Fibroblast of skin of back (primary cell): ENCODE measurements at places on chromosomes 12 and 14.

DNA sequence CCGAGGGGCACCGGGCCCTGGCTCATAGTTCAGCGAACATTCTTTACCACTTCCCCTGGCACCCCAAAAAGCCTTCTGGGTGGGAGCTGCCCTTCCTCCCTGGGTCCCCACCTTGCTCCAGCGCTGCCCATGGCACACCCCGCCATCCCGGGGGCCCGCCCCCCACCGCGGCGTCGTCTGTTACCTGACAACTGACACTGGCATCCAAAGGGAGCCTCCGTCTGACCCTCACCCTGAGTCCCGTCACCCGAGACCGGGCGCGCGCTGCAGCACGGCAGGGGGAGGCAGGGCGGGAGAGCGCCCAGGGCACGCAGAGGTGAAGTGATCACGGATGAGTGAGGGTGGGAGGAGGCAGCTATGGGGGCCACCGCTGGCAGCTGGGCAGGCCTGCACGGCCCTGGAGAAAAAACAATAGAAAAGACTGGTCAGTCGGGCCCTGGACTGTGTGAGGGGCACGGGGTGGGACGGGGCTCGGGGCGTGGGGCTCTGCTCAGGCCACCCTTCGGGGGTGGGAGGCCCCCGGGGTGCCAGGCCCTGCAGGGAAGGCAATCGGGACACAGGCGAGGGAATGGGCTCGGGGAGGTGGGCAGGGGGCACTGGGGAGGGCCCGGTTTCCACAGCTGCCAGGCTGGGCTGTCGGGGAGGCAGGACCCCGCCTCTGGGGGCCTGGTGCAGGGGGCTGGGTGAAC is 40.7 kb downstream of the BCL11B start:
- DNase-seq = no peak

DNA sequence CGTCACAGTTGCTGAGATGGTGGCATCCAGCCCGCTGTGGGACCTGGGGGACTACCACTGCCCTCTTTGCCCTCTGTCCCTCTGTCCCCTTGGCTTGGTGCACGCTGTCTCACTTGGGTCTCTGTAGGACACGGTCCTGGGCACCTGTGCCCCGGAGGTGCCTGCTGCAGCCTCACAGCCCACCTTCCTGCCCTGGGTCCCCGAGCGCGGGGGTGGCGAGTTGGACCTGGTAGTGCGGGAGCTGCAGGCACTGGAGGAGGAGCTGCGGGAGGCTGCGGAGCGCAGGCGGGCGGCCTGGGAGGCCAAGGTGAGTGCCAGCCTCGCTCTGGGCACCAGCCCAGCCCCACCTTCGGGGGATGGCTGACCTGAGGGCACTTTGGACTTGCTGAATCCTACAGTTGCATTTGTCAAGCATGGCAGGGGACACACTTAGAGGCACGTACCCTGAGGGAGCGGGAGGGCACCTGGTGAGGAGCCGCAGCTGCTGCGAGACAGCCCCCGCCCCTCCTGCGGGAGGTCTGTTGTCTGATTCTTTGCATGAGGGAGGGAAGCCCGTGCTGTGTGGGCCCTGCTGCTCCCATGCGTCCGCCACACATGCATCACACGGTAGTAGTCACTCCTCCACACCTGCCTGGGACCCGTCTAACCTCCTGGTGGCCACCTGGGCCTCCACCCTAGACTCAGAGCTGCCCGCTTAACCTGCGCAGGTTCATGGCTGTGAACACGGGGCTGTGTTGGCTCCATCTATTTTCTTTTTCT is 6.8 kb downstream of the TEDC1 start:
- no peak for DNase-seq

DNA sequence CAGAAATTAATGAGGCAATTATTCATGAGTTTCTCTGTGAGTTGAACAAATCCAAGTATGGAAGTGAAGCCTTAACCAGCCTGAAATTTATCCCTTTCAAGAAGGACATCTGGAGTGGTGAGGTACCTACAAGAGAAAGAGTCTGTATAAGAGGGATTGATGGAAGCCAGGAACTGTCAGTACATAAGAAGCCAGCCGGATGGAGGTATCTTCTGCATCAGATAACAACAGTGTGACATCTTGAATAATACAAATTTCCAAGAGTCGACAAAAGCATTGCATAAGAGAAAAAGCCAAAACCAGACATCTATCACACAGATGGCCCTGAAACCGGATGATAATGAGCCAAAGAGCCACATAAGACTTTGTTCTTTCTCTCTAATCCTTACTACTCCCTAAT is 781.2 kb downstream of the FLRT2 start:
- DNase-seq = no peak

DNA sequence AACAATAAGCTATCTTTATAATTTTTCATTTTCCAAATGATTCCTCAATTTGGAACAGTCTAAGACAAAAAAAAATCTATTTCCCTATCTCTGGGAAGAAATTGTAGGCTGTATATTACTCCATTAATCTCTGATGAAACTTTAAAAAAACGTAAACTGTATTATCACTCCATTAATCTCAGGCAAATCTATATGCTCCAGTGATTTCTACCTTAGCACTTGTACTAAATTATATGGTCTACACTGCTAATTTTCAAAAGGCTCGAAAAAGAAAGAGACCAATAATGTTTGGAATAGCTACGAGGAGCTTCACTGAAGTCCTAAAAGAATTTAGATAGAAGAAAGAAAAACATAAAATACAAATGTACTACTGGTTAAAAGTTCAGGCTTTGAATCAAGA is 19.7 kb downstream of the MED13L start:
- no peak for DNase-seq

DNA sequence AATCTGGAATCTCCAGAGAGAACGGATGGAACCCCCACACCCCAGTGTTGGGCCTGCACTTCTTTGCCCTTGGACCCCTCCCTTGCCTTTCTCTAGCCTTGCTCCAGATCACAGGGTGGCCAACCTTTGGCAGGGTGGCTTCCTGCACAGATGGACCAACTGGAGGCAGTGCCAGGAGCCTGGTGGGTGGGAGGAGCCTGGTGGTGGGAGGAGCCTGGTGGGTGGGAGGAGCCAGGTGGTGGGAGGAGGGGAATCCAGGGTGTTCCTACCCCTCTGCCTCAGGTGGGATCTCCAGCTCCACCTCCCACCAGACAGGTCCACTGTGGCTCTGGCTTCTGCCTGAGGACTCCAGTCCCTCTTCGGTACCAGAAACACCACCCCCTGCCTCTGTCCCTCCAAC is 15.0 kb upstream of the ORAI1 start:
- no peak for DNase-seq

DNA sequence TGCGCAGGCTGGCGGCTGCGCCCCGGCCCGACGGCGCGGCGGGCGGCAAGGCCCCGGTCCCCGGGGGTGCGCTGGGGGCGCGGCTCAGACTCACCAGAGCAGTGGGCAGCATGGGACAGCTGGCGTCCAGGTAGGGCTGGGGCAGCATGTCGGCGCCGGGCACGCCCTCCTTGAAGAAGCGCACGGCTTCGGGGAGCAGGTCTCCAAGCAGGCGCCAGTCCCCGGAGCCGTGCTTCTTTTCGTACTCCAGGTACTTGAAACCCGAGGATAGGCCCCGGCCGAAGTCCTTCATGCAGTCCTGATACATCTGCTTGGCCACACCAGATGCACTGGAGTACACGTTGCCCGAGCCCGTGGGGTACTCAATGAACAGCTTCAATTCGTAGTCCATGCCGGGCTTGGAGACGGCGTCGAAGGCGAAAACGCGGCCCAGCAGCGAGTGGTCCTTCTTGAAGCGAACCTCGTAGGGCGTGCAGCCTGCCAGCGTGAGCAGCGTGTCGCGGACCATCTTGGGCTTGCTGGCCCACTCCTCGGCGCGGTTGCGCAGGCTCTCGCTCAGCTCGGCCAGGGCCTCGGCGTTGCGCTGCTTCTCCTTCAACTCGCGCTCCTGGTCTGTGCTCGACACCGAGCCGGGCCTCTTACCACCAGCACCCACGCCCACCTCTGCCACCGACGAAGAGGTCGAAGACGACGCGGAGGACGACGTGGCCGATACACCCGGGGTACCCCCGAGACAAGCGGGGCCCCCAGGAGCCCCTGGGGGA is 2.2 kb downstream of the IRF2BPL start:
- peak; percentile 46 for DNase-seq

DNA sequence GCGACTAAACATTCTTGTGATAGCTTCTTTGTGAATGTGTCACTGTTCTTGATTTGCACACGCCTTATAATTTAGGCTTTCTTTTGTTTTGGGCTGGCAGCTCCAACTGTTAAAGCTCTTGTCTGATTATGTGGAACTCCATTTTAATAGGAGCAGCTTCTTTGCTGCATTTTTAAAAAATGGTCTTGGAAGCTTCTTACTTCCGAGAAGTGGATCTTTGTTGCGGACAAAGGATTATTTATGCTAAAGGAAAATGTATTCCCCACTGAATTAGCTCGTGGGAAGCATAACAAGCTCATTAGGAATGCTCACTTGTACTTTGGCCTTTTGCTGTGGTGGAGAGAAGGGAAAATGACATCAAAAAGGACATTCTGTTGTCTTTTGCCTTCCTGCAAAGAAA is 20.0 kb downstream of the GAS2L3 start:
- DNase-seq = peak; percentile 39

DNA sequence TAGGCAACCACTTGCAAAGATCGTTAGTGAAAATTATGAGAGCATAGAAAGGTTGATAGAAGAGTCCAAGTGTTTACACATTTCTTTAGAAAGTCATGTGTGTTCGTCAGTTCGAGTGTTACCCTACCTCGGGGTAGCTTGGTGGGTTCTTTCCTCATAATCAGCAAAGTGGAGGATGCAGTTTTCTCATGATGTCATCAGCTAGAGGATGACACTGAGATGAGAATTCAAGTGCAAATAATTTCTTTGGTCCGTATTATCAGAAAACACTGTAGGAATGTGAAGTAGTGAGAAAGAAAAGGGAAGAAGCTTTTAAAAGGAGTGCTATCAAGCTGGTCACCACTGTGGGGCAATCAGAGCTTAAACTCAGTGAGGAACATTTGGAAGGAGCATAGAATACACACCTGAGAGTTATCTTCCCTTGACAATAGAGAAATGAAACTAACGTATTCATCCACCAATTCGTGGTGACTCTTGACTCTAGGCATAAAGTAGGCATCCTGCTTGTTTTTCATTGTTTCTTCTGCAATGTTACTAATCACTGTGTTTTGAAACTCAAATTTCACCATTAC is 1340.9 kb upstream of the TMEM132C start:
- DNase-seq = no peak

GRCh38 chr12:86634456-86635410 is 378.5 kb upstream of the MGAT4C start:
- peak; percentile 3 for DNase-seq

- peak; percentile 80 for DNase-seq
Measured at GRCh38 chr14:102539544-102540314, 30.2 kb upstream of the ANKRD9 start.

- DNase-seq = no peak
Measured at GRCh38 chr14:35985474-35986218, 159.5 kb downstream of the BRMS1L start.

- no peak for DNase-seq
Measured at GRCh38 chr14:24274101-24274543, 2.7 kb upstream of the RABGGTA start.

DNA sequence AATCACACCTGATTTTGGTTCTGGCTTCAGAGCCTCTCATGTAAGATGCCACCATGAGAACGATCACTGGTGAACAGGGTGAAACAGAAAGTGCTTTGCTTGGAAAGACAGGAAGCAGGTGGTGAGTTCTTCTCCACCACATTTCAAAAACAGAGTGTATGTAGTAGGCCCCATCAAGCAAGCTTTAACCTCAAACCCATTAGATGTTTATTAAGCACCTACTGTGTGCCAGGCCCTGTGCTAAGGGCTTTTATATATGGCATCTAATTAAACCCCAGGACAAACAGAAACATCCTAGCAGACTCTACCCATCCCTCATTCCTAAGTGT is 47.8 kb upstream of the MED13L start:
- DNase-seq = no peak

DNA sequence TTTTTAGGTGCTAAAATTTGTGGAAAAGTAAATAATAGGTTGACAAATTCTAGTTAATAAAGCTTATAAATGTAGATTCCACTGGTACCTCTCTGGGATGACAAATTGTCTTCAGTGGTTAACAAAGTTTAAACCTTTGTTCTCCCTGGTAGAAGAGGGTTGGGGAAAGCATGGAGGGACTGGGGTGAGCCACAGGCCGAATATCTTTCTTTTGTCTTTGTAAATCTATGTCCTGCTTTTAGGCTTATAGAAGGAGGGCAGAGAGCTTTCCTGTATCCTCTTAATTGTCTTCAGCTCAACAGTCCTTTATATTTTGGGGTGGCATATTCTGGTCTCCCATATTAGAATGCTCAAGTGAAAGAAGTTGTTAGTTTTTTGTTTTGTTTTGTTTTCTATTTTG is 142.2 kb upstream of the CNOT2 start:
- DNase-seq = no peak

DNA sequence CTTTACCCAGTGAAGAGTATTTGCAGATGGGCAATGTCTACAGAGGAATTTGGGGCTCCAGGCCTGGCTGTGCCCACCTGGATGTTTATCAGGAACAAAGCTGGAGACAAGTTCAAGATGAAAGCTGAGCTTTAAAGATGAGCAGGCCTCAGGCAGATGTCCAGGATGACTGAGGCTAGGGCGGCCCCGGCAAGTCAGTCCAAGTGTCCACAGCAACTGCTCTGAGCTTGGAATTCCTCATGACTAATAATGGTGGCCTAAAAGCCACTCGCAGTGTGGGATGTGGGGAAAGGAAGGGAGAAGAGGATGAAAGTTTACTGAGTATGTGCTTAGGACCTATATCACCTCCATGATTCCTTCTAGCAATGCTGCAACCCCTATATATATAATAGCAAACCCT is 128.2 kb upstream of the NOS1 start:
- DNase-seq = peak; percentile 5

- no peak for DNase-seq
Measured at GRCh38 chr12:57090490-57090889, 1.6 kb downstream of the NAB2 start.

- no peak for DNase-seq
Measured at GRCh38 chr12:131087991-131088700, 134.4 kb downstream of the ADGRD1 start.

DNA sequence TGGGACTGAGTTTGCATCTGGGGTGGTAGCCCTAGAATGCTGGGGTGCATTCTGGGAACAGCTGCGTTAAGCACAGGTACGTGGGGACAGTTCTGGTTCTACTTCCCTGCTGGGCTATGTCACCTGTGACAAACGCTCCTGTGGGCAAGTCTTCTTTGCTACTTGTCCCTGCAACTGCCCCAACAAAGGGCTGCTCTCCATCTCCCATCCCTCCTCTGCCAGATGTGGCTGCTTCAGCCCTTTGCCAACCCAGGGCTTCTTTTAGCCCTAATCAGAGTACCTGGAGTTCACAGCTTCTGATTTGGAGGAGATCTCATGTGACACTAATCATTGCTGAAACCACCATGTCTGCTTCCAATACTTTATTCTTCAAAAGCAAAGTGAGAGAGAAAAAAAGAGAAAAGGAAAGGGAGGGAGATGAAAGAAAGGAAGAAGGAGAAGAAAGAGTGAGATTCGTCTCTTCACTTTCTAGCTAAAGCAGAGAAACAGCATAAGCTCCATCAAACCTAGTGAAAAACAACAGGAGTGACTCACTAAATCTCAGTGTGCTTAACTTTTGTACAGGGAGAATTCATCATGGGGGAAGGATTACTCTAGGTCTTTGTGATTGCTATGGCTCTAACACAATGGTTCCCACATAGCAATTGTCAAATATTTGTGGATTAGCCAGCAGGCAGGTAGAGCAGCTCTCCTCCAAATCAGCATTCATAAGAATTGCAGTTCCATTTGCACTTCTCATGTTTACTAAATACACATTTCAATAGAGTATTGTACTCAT is 174.8 kb downstream of the LRIG3 start:
- no peak for DNase-seq

GRCh38 chr14:21398901-21399300 is 15.1 kb upstream of the SUPT16H start:
- DNase-seq = no peak
